ENCODE measurements at places on chromosomes 1 and 21.

DNA sequence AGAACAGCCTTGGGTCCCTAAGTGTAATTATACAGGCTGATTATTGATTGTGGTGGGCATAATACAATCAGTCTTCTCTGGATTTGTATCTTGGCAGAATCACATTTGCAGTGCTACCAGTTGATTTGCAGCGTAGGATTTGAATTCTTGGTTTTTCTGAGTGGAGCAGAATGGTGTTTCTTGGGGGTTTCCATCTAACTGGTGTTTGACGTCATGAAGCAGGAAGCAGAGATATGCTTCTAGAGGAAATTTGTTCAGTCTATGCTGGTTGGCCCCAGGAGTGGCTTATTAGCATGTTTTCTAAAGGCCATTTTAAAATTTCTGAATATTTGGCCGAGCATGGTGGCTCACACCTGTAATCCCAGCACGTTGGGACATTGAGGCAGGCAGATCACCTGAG is 3.4 kb downstream of the CTTNBP2NL start:
- no peak for DNase-seq

- no peak for DNase-seq
Observed at GRCh38 chr1:226531360-226532093, 17.0 kb upstream of the STUM start.

DNA sequence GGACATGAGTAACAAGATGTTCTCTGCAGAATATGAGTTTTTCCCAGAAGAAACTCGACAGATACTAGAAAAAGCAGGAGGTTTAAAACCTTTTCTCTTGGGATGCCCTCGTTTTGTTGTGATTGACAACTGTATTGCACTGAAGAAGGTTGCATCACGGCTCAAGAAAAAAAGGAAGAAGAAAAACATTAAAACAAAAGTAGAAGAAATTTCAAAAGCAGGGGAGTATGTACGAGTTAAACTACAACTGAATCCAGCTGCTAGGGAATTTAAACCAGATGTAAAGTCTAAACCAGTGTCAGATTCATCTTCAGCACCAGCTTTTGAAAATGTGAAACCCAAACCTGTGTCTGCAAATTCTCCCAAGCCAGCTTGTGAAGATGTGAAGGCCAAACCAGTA is 92.5 kb downstream of the TTC3 start:
- no peak for DNase-seq

- DNase-seq: no peak
Observed at GRCh38 chr1:21663951-21664805, 5.0 kb downstream of the RAP1GAP start.

DNA sequence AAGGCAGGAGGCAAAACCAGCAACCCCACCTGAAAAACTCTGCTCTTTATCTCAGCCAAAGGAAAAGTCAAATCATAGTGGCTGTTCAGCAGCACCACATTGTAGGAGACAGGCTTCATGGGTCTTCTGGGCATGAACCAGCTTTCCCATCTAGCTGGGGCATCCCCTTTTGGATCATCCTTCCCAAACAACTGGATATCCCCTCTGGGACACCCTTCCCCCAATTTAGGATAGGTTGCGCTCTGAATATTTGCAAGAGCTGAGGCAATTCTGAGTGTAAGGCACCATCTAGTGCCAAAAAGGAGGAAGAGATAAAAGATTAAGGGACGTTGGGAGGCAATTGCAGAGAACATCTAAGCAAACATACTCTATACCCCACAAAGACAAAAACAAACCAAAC is 295.8 kb downstream of the MATN1 start:
- no peak for DNase-seq

DNA sequence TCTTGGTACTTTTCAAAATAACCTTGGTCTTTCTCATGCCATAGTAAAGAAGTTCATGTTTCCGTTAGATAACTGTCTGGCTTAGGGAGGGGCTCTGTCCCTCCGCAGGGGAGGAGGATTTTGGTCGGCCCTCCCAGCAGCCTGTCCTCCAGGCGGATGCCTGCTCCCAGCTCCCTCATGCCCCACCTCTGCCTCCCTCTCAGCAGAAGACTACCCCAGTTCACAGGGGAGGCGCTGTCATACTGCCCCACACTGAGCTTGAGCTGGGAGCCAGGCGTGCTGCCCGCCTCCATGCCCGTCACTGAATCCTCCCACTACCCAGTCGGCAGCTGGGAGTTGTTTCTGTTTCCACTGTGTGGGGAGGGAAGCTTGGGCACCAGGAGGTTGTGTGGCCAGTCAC is 127.3 kb downstream of the CAMTA1 start:
- no peak for DNase-seq

- DNase-seq: no peak
Observed at GRCh38 chr1:163768576-163768975, 446.8 kb downstream of the NUF2 start.

GRCh38 chr1:151524736-151525135 is 13.5 kb downstream of the CGN start:
- DNase-seq: no peak

- DNase-seq: no peak
Observed at GRCh38 chr1:213075725-213076124, 24.7 kb downstream of the RPS6KC1 start.

Measured in NCI-H2029 (cell line).